ENCODE measurements at places on chromosomes 13 and 19. TPM values are rescaled to one million over a fixed set of nuclear protein-coding genes. Genes with fewer than 3 reads are reported as not detected.

Gene LENG9
- 6.8 TPM for total RNA-seq

Gene TMIGD2
- not detected for total RNA-seq

- no peak for DNase-seq
Observed at GRCh38 chr19:23587546-23587945, 99.5 kb downstream of the ZNF675 start.

GRCh38 chr19:49512970-49513745 is 697 bp downstream of the FCGRT start:
- no peak for DNase-seq

Gene CD22
- total RNA-seq, result not detected

Gene CRX
- not detected for total RNA-seq

Gene PLK5
- not detected for total RNA-seq
